ENCODE measurements at places on chromosomes 6 and 20.

GRCh38 chr6:108592371-108593337 is 31.9 kb downstream of the FOXO3 start:
- DNase-seq: no peak

GRCh38 chr20:675453-676314 is at the start of gene SCRT2:
Gene SCRT2, minus strand, starts transcription at chr20:675802. Its CDS starts 201 bp downstream, at chr20:675601.
- DNase-seq: no peak

- DNase-seq: no peak
Measured at GRCh38 chr6:87155842-87156815, 764 bp downstream of the ZNF292 start.

DNA sequence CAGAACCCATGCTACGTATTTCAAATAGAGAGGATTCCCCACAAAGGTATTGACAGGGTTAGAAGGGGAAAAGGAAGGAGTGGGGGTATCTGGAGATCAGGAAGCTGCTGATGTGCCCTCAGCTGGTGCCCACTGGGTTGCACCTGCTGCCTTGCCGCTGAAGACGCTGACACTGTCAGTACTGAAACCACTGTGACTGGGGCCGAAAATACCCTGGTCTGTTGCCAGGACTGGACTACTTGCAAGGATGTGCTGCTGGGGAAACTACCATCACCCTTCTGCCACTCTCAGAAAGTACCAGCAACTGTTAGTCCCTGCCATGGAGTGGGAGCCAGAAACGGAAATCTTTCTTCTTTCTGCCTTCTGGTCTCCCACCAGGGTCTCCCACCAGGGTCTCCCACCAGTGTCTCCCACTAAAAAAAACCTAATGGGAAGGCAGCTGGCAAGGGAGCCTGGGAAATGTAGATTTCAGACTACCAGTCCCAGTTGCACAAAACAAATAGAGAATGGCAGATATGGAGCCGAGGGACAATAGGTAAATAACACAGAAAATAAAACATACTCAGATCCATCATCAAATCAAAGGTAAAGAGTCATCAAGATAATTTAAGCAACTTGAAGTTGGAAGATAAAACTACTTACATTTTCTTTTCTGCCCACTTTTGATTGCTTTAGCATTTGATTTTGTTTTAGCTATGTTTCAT is 204.8 kb downstream of the TPBG start:
- DNase-seq: no peak

- no peak for DNase-seq
Measured at GRCh38 chr20:25739615-25740320, 43.1 kb upstream of the ZNF337 start.

DNA sequence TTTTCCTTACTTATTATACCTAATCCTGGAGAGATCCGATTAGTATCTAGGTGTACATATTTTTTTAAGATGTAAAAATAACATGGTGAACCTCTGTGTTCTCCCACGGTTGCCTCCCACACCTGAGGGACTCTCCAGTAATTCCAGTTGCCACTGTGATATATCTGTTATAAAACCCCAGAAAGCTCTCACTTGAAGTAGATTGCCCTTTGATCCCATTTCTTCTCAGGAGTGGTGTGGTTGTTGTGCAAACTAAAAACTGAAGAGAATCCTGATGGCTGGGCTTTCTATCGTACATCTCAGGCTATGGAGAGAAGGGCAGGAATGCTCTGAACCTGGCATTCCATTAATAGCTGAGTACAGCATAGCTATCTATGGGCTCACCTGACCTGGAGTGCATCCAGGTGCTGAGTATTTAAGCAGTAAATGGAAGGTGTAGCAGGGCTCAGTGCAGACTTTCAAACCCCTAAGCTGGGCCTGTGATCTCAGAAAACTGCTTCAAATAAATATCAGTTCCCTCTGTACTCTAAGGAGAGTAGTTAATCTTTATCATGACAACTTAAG is 41.0 kb downstream of the VGLL2 start:
- DNase-seq: no peak

GRCh38 chr20:7147220-7147601 is 379.7 kb downstream of the BMP2 start:
- no peak for DNase-seq

GRCh38 chr6:132888701-132889100 is 74.3 kb downstream of the RPS12 start:
- no peak for DNase-seq

DNA sequence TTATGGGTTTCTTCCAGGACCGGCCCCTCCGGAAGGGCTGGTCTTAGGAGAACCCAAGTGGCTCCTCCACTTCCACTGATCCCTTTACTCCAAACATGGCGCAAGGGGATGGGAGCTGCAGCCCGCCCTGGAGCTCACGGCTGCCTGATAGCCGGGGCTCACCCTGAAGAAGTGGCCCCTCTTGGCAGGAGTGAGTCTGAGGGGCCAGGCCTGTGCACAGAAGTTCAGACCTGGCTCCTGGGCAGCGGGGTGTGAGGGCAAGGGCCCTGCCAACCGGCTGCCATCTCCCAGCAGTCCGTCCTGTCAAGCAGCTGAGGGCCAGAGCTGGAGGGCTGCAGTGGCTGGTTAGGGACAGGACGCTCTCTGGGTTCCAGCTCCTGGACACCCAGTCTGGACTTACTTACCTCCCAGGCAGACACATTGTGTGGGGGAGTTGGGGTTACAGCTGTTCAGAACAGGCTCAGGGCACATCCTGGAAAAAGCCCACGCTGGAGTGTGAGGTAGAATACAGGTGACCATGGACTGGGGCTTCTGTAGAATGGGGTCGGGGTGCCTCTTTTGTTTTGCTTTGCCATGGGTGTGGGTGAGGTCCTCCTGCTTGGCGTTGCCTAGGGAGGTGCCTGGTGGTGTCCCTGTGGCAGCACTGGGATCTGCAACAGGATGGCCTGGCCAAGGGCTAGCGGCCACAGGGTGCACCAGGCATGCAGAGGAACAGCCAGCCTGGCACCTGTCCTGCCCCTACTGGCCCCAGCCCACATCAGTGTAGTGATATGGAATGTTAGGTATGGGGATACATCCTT is 88.4 kb downstream of the ASXL1 start:
- no peak for DNase-seq

DNA sequence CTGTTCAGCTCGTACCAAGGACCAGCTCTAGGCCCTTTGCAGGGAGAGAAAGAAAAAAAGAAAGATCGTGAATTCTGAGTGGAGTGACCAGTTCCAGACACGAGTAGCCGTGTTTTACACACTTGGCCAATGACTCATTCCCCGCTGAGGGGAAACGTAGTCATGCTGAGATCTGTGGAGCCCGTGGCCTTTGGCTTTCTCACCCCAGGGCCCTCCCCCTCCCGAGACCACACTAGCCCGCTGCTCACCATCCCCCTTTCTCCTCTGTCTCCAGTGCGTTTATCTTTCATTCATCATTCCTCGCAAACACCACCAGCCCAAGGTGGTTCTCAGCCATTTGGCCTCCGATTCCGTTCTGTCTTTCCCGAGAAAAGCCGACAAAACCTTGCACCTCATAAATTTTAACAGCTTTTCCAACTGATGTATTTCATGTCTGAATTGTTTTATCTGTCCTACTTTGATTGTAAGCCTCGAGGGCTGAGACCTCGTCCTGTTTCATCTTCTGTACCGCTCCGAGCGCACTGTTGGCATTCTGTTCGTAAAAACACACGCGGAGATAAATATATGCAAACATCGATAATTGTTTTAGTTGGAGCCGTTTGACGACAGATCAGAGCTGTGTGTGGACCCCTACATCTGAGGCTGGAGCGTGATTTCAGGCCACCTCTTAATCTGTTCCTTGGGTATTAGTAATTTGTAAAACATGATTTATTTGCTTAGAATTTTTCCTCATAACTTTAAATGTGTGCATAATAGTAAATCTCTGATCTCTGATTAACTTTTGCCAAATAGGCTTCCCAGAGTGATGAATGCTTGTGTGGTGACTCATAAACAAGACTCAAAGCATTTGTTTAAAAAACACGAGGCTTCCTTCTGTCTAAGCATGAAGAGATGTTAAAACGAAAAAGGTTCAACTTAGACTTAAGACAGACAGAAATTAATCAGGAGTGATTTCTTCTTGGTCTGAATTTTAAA is 336.6 kb downstream of the CDH4 start:
- DNase-seq: no peak

DNA sequence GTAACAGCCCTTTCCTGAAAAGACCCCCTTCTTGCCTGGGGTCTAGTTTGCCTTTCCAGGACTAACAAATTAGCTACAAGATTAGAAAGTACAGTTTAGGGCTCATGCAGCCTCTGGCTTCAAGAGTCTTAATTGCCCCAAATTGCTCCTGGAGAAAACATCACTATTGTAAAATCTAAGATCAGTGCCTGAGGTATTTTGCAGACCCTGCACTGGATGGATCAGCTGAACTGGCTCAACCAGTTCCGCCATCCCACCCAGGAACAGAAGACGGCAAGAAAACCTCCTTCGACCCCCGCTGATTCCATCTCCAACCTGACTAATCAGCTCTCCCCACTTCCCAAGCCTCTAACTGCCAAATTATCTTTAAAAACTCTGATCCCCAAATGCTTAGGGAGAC is 236.5 kb upstream of the KCNG1 start:
- no peak for DNase-seq

DNA sequence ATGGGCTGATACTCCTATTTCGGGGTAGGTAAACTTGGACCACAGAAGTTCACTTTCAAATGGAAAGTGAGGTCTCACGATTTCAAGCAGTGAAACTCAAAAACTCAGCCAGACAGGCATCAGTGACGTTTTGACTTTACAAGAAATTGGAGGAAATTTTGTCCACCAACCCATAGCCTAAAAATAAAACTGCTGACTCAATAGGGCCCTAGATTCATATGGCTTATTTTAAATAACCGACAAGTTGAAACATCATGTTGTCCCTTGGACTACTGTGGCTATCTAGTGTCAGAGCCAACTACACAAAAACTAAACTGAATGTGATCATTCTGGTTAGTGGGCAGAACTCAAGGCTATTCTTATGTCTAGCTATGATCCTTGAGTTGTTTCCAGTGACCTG is 486.3 kb downstream of the GRIK2 start:
- DNase-seq: no peak

- no peak for DNase-seq
Measured at GRCh38 chr6:7016226-7016625, 91.5 kb upstream of the RREB1 start.

- no peak for DNase-seq
Measured at GRCh38 chr6:162680871-162681270, 46.7 kb downstream of the PRKN start.

DNA sequence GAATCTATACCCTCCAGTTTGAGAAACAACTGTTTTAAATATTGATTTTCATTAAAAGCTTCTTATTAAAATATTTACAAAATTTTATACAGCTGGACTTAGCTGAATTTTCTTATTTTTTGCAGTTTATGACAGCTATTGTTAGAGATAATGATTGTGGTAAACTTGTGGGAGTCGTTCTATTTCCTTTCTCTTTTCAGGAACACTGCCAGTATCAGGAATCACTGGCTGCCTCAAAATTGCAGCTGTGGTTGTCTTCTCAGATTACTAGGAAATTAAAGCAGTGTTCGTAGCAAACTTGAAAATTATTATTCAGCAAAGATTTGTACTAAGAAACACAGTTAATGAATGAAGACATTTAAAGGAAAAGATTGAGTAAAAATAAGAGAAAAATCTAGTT is 311.0 kb downstream of the CENPW start:
- no peak for DNase-seq

- DNase-seq: no peak
Measured at GRCh38 chr6:42049948-42050296, 402 bp upstream of the TAF8 start.

DNA sequence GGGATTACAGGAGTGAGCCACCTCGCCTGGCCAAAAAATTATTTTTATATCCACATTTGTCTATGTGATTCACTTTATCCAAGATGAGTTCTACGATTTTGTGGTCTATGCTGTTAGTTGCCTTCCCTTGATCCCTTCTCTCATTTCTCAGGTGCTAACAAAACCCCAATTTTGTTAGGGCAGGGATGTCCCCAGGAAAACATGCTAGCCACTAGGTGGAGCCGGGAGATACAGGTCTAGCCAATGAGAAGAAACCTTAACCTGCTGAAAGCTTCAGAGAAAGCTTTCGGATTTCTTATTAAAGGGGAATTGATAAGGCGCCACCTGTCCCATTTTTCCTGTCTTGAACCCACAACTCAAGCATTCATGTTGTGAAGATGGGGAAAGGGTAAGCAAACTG is 167.4 kb upstream of the OLIG3 start:
- no peak for DNase-seq

GRCh38 chr6:10140824-10141223 is 274.1 kb downstream of the TFAP2A start:
- DNase-seq: no peak

- DNase-seq: no peak
Measured at GRCh38 chr6:2839195-2839981, 2.3 kb downstream of the SERPINB1 start.

GRCh38 chr20:25274481-25274880 is 26.6 kb downstream of the PYGB start:
- DNase-seq: no peak

GRCh38 chr6:139475241-139475640 is 100.8 kb upstream of the CITED2 start:
- DNase-seq: no peak

GRCh38 chr20:15045246-15045645 is 707.8 kb upstream of the FLRT3 start:
- no peak for DNase-seq

DNA sequence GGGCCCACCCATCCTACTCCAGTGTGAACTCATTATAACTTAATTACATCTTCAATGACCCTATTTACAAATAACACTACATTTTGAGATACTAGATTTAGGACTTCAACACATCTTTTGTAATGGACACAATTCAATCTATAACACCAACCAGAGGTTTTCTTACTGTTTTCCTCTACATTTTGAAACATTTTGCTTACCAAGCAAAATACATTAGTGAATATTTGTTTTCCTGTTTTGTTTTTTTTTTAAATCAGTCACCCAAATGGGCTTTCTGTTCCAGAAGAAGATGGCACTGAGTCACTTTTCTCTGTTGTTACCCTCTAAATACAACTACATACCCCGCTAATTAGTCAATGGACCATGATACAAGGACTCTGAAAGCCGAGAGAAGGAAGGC is 104.7 kb upstream of the PRND start:
- DNase-seq: no peak

DNA sequence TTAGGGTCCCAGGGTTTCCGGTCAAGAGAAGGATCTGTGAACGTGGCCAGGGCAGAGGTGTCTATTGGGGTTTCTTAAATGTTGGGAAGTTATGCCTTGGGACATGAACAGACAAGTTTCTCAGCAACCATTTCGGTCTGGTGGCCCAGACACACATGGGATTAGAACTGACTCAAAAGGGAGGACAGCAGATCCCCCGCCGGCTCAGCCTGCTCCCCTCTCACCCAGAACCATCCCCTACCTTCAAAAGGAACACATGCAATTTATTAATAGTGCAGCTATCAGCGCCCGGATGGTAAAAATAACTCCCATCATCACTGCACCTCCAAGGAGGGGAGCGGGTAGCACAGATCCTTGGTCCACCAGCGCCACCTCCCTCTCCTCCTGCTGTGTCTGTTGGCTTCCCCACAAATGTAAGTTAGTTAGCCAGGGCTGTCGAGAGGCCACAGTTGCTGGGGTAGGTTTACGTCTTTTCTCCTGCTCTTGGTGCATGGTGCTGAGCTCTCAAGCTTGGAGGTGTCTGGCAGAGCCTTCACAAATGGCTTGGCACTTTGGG is 77.1 kb downstream of the TRAM2 start:
- DNase-seq: no peak

Data from cortex of kidney (tissue), 1 donor.